ENCODE measurements at places on chromosomes 4 and X.

DNA sequence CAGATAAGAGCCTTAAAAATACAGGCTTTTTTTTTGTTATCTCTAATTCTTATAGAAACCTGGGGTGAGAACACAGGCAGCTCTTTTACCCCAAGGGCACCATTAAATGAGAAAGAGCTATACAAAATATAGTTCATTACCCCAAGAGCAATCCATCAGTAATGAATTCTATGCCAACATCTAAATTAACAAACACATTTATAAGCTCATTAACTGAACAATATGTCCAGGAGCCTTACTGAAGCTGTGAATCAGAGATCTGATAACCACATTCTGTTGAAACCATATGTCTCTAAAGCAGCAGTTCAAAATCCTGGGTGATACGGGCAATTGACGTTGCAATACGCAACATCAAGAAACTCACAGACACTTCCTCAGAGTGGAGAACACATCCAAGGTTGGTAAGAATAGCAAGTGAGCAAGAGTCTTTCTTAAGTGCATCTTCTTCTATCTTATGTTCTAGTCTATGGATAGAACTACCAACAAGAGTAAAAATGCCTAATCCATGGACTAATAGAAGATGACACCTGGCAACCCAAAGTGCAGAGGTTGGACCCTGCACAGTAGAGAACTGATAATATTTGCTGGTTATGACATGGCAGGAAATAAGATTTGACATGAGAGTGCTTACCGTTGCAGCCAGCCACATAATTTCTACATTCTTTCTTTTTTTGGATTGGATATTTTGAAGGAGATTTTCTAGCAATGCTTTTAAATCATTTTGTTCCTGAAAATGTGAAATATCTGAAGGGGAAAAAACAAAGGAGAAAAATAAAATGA is 449.3 kb downstream of the IL15 start:
- DNase-seq = no peak

- DNase-seq = peak; percentile 47
Measured at GRCh38 chr4:79528241-79528706, 120.2 kb upstream of the GK2 start.

GRCh38 chr4:1470816-1471442 is 64.7 kb upstream of the NKX1-1 start:
- no peak for DNase-seq

DNA sequence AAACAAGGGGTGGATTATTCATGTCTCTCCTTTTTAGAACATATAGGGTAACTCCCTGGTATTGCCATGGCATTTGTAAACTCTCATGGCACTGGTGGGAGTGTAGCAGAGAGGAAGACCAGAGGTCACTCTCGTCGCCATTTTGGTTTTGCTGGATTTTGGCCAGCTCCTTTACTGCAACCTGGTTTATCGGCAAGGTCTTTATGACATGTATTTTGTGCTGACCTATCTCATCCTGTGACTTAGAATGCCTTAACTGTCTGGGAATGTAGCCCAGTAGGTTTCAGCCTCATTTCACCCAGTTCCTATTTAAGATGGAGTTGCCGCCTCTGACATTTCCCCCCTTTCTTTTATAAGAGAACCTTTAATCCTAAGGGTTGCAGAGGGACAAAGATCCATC is 45.8 kb downstream of the MGST2 start:
- no peak for DNase-seq

DNA sequence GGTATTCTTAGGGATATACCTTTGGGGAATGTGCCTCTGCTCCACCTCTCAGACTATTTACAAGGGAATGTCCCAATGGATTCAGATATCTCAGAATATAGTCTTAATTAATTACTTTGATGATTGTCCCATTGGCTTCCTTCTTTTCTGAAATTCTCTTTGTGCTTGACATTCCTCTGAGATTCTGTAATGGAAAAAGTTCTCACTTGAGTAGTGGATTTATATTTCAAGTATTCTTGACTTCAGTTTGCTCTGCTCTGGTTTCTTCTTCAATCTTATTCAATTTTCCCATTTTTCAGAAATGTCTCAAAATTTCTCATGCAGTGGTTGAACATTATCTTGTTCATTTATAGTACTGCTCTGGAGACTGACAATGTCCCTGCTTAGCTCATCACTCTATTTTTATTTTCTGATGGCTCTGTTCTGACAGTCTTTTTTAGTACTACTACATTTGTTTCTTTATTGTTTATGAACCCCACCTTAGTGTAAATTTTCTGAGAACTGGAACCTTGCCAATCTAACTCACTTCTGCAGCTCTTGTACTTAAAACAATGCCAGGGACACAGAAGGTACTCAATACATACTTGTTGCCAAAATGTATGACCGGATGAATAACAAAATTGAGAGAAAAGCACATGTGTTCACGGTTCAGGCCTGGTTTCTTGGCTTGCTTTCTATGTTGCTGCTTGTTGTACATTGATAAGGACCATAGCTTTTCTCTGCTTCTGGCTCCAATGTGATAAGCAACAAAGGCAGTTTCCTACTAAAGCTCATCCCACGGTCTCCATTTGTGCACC is 471.7 kb downstream of the GASK1B start:
- DNase-seq = no peak

- peak; percentile 88 for DNase-seq
Measured at GRCh38 chr4:169270810-169271691, at the start of gene SH3RF1. Gene SH3RF1 (minus strand): TSS chr4:169270956. CDS start chr4:169269212, 1,744 bp downstream.

DNA sequence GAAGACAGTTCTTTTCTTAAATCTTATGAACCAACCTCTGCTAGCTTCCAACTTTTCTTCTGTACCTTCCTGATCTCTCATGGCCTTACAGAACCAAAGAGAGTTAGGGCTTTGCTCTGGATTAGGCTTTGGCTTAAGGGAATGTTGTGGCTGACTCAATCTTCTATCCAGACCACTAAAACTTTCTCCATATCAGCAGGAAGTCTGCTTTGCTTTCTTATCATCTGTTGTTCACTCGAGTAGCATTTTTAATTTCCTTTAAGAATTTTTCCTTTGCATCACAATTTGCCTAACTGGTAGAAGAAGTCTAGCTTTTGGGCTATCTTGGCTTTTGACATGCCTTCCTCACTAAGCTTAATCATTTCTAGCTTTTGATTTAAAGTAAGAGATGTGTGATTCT is 167.0 kb downstream of the TBCK start:
- no peak for DNase-seq
